Pancreas (tissue), 10 donors: ENCODE measurements at places on chromosomes 7 and 10. TPM values are rescaled to one million over a fixed set of nuclear protein-coding genes. Genes with fewer than 3 reads are reported as not detected.

DNA sequence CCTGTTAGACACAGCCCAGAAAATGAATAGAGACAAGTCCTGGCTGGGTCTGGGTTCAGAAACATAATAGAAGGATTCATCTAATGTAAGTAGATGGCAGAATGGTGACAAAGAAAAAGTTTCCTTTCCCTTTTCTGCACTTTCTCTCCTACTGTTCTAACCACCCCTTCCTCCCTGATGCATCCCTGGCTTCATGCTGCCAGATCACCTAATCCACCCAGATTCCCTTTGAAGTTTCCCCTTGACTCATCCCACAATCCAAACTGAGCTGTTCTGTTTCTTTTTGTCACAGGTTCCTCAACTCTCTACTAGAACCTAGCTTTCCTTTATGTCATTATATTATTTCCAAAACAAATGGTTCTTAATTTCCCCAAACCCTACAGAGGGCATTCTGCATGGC lies 1.1 kb upstream of the MACC1 start:
- no peaks in the 10 kb centered on the region for H3K27me3 ChIP-seq
- DNase-seq = no peak
- no peak overlapping the region for H3K4me3 ChIP-seq

GRCh38 chr10:48445932-48446331 lies 139.5 kb downstream of the MAPK8 start:
- no peak for DNase-seq
- no peaks in the 10 kb centered on the region for H3K36me3 ChIP-seq
- H3K27ac ChIP-seq = no peak overlapping the region
- no peaks in the 10 kb centered on the region for H3K27me3 ChIP-seq
- H3K4me3 ChIP-seq = no peak overlapping the region
- H3K4me1 ChIP-seq = no peaks in the 10 kb centered on the region

DNA sequence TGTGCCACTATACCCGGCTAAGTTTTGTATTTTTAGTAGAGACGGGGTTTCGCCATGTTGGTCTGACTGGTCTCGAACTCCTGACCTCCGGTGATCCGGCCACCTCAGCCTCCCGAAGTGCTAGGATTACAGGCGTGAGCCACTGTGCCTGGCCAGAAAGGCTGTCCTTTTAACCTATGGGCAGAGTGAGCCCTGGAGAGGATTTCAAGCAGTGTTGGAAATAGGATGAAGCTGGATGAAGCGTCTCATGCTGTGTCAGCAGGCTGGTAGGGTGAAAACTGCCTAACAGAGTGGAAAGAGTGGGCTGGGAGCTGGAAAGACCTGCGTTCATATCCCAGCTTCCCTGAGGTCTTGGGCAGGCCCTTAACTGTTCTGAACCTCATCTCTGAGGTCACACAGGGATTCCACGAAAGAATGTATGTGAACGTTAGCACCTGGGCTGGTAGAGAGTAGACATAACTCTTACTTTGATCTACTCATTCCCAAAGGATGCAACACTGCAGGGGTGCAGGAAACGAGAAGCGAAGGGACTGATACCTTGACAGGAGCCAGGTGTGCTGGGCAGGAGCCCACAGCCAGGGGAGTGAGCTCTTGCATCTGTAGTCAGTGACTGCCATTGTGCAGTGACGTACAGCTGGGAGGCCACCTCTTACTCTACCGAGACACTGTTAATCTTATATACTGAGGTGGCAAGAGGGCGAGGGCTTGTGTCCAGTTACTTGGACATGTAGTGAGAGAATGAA lies 34.1 kb downstream of the WBP1L start:
- peaks cover 60% of the 10 kb centered on the region for H3K4me1 ChIP-seq
- no peaks in the 10 kb centered on the region for H3K27me3 ChIP-seq
- DNase-seq = no peak
- H3K4me3 ChIP-seq = no peak overlapping the region

- H3K4me1 ChIP-seq = peaks cover 6% of the 10 kb centered on the region
- DNase-seq = peak; percentile 27
These were observed 32.4 kb downstream of the CALML3 start for GRCh38 chr10:5557040-5557721.

- no peaks in the 10 kb centered on the region for H3K27me3 ChIP-seq
- H3K36me3 ChIP-seq = no peaks in the 10 kb centered on the region
- H3K4me3 ChIP-seq = no peak overlapping the region
- DNase-seq = no peak
- peak overlapping the region; percentile 86 for H3K27ac ChIP-seq
- peaks cover 14% of the 10 kb centered on the region for H3K4me1 ChIP-seq
These were observed 23.7 kb downstream of the EPDR1 start for GRCh38 chr7:37943905-37944736.

GRCh38 chr10:411603-412002 lies 276.3 kb downstream of the ZMYND11 start:
- H3K36me3 ChIP-seq = peaks cover 20% of the 10 kb centered on the region
- no peaks in the 10 kb centered on the region for H3K27me3 ChIP-seq
- no peaks in the 10 kb centered on the region for H3K4me1 ChIP-seq
- DNase-seq = no peak

DNA sequence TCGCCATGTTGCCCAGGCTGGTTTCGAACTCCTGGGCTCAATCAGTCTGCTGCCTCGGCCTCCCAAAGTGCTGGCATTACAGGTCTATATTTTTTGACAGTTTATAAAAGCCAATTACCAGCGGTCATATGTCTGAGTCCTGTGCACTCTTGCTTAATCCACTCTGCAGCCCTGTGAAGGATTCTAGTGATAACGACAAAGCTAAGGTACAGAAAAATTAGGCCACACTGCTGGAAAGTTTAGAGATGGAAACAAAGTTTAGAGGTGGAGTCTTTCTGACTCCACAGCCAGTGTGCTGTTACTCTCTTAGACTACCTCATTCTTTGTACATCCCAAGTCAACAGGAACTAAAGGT lies 707 bp downstream of the PTER start:
- H3K27me3 ChIP-seq = no peaks in the 10 kb centered on the region
- H3K36me3 ChIP-seq = no peaks in the 10 kb centered on the region

DNA sequence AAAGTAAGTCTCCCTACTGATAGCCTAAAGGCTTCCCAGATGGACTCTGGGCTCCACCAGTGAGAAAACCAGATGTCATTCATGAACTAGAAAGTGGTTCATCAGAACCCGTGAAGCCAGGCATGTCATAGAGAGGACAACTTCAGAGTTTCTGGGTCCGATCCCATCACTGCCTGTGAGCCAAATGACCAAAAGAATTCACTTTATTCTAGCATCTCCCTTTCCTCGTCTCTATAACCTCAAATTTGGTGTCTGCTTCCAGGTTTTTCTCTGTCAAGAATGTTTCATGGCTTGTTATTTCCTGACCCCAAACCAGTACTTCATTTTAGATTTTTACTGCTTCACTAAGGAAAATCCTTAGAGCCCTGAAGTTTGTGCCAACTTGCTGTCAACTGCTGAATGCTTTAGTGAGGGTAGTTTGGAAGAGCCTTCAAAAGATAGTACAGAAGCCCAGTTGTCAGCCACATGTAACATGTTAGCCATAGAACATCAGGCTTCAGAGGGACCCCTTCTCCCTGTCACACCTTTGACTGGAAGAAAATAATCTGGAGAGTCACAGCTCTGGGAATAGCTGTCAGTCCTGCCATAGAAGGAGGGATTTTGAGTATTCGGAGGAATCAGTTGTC lies 34.0 kb downstream of the ITGB8 start:
- H3K36me3 ChIP-seq = no peaks in the 10 kb centered on the region
- DNase-seq = no peak
- H3K4me1 ChIP-seq = no peaks in the 10 kb centered on the region
- no peak overlapping the region for H3K27ac ChIP-seq

- no peak overlapping the region for H3K27ac ChIP-seq
- H3K36me3 ChIP-seq = no peaks in the 10 kb centered on the region
- no peak for DNase-seq
- H3K27me3 ChIP-seq = no peaks in the 10 kb centered on the region
- no peak overlapping the region for H3K4me3 ChIP-seq
These were observed 326.1 kb downstream of the PLXDC2 start for GRCh38 chr10:20142311-20142710.

DNA sequence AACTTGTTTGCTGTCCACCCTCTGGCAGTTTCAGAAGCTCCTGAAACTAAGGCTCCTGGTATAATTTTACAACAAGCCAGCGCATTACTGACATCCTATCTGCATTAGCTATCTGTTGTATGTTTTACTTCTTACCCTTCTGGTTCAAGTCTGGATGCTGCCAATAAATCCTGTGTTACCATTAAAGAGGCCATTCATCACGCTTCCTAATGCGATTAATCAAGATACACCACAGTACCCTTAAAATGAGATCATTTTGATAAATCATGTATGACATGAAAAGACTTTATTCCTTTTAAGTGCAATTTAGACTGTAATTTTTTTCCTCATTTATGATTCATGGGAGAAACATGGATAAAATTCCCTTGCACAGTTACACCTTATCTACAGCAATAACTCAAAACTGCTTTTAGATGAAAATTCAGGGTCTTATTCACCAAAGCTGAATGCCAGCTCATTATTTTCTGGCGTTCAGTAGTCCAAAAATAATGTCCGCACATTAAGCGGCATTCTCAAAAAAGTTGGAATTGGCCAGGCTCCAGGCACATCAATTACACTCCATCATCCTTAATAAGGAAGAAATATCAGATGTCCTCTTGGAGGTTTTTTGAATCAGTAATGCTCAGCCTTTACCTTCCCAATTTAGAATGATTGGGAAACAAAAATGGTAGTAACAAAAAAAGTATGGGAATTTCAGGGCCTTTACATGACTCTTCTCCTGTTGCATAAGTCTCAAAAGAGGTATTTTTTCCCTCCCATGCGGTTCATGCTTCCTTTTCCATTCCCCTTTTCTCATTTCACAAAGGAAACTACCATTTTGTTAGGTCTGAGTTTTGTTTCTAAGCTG lies 878.5 kb downstream of the LRMDA start:
- DNase-seq = no peak
- no peaks in the 10 kb centered on the region for H3K27me3 ChIP-seq
- no peak overlapping the region for H3K27ac ChIP-seq

- H3K27me3 ChIP-seq = no peaks in the 10 kb centered on the region
- no peaks in the 10 kb centered on the region for H3K36me3 ChIP-seq
- H3K4me3 ChIP-seq = no peak overlapping the region
- H3K4me1 ChIP-seq = no peaks in the 10 kb centered on the region
- no peak overlapping the region for H3K27ac ChIP-seq
These were observed 166.9 kb downstream of the CUX1 start for GRCh38 chr7:101984133-101984879.

GRCh38 chr10:4488904-4489303 lies 337.1 kb upstream of the AKR1E2 start:
- no peak overlapping the region for H3K27ac ChIP-seq
- no peak overlapping the region for H3K4me3 ChIP-seq
- no peaks in the 10 kb centered on the region for H3K27me3 ChIP-seq
- H3K36me3 ChIP-seq = no peaks in the 10 kb centered on the region

- no peak overlapping the region for H3K4me3 ChIP-seq
- H3K4me1 ChIP-seq = no peaks in the 10 kb centered on the region
- no peak for DNase-seq
- no peak overlapping the region for H3K27ac ChIP-seq
- H3K27me3 ChIP-seq = no peaks in the 10 kb centered on the region
These were observed 157.8 kb downstream of the ANLN start for GRCh38 chr7:36547416-36547815.

- H3K27ac ChIP-seq = no peak overlapping the region
- no peaks in the 10 kb centered on the region for H3K4me1 ChIP-seq
- DNase-seq = no peak
- H3K4me3 ChIP-seq = no peak overlapping the region
These were observed 21.7 kb upstream of the OR2A5 start for GRCh38 chr7:144027070-144027469.

Gene OR2A12
- polyA plus RNA-seq = not detected

Gene NME8
- not detected for polyA plus RNA-seq

Gene TMEM273
- 4.0 TPM for polyA plus RNA-seq

Gene GPR15LG
- polyA plus RNA-seq = 0.09 TPM

Gene ATOH7
- 0.11 TPM for polyA plus RNA-seq

Gene OPALIN
- polyA plus RNA-seq = not detected

Gene GPR37
- polyA plus RNA-seq = 0.80 TPM
